ENCODE measurements at places on chromosomes 7 and 10.

- DNase-seq = no peak
Measured at GRCh38 chr10:47376522-47377220, 7.4 kb downstream of the ZNF488 start.

DNA sequence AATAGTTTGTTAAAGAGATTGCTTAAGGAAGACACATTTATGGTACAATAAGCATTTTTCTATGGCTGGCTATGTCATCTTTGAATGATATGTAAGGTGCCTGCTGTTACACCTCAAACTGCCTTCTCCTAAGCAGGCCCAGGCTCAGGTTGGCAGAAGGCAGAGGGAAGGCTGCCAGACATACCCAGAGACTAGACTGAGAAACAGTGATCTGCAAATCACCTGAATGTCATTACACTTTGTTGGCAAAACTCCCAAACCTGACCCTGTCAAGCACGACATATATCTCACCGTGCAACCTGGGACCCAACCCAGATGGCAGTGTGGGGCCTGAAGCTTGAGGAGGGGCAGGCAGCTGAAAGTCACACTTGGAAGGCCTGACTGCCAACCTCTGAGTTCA, 136.6 kb upstream of the TARP start:
- DNase-seq = no peak

GRCh38 chr10:80537086-80537735, 491 bp upstream of the SH2D4B start:
- no peak for DNase-seq

- DNase-seq = no peak
Measured at GRCh38 chr10:121187391-121187790, 336.2 kb downstream of the WDR11 start.

DNA sequence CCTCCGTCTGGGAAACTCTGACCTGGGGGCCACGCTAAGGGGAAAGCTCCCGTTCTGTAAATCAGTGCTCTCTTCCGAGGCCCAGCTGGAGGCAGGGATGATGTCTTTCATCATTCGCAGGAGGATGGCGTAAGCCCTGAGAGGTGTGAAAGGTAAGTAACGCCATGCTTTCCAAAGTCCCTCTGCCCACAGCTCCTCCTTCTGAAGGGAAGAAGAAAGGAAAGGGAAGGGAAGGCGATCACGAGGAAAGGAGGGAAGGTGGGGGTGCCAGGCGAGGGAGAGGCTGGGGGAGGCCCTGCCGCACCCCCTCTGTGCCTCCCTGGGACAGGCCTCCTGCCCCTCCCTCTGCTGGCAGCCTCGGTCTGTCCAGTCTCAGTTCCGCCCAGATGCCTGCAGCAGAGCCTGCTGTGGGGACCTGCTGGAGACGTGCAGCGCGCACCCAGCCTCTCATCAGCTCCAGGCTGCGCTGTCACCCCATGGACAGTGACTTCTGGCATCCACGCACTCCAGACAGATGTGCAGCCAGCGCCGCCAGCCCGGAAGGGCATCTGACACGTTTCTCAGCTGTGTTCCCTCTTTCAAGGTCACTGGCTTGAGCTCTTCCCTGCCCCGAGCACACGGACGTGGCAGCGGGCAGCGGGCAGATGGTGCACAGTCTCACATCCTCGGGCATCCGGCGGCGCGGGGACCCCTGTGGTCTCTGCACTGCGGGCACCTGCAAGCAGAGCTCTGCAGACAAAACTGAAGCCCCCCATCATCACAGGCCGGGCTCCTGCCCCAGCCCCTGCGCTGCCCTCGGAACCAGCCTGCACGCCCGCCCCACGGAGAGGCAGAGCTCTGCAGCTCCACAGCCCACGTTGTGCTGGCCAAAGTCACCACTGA, 60.6 kb downstream of the INSIG1 start:
- DNase-seq = no peak

DNA sequence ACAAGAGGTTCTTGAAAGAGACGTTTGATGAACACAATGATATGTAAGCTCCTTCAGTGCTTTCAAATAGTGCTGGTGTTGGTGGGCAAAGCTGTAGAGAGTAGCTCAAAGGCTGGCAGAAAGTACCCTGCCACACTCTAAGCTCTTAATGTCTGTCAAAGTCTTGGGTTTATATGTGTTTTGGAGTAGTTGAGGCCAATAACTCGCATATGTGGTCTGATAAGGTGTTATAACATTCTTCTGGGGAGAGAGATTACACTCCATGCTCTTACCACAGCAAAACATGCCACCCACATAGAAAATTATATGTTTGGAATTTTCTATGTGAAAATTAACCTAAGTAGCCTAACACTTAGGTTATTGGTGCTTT, 30.8 kb upstream of the NME8 start:
- DNase-seq = no peak

- DNase-seq = no peak
Measured at GRCh38 chr7:44652535-44652934, 46.1 kb downstream of the OGDH start.

GRCh38 chr10:61890881-61891409, 10.6 kb upstream of the ARID5B start:
- DNase-seq = no peak

DNA sequence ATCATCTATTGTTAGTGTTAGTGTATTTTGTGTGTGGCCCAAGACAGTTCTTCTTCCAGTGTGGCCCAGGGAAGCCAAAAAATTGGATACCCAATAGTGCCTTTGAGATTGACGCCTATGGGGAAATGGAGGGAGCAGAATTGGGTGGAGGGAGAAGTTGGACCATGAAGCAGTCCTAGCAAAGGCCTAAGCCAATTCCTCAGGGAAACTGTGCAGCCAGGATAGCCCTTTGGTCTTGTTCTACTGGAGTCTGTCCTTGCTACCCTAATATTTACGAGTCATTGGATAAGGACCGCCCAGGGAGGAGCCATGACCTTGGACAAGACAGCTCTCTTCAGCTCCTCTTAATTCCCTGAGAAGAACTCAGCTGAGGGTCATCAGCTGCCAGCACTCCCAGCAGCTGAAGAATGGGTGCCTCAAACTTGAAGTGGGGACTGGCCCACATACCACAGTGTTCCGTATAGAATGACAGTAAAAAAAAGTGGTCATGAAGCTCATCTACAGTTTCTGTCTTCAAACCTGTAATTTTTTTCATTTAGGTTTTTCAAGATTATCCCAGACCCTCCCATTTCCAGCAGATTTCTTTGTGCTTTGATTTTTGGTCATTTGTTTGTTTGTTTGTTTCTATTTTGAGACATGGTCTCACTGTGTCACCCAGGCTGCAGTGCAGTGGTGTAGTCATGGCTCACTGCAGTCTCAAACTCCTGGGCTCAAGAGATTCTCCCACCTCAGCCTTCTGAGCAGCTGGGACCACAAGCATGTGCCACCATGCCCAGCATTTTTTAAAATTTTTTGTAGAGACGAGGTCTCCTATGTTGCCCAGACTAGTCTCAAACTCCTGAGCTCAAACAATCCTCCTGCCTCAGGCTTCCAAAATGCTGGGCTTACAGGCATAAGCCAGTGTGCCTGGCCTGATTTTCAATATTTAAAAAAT, 81.2 kb downstream of the C1GALT1 start:
- no peak for DNase-seq

DNA sequence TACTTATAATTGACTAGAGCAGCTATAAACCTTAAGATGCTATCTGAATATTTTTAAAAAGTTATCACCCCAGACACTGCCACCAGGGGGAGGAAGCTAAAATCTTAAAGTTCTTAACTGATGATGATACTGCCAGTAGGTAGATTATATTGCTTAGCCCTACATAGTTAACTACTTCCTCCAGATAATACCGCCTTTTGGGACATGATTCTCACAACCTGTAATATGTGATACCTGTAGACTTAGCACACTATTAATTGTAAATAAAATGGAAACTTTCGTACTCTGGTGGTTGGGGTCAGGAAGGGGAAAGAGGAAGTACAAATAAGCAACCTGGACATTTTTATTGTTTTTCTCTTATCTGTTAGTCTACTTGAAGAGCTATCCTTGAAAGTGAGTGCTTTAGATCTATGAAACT, 268.9 kb downstream of the ADK start:
- peak; percentile 1 for DNase-seq

DNA sequence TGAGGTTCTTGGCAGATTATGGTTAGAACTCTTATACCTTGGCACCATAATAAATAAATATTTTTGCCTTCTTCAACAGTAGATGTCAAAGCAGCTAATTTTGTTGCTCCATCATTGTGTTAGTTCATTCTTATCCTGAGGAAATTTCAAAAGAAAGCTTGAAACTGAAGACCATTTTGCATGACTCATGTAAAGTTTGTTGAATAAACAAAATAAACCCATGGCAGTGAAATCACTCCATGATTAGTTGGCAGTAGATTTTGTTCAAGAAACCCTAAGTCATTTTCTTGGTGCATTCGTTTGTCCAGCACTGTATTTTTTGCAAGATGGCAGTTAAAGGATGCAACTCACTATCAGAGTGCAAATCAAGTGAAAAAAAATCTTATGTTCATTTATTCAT, 91.6 kb downstream of the HECW1 start:
- peak; percentile 64 for DNase-seq

GRCh38 chr7:50667789-50668226, 102.6 kb upstream of the DDC start:
- DNase-seq = no peak

GRCh38 chr7:99767662-99768061, 16.3 kb downstream of the CYP3A4 start:
- DNase-seq = no peak
